H9 (cell line): ENCODE measurements at places on chromosomes 5 and 9.

- no peak for DNase-seq
Measured at GRCh38 chr5:36029914-36030313, 36.8 kb downstream of the UGT3A2 start.

GRCh38 chr5:12851761-12852160 is 947.5 kb upstream of the CTNND2 start:
- DNase-seq = no peak

DNA sequence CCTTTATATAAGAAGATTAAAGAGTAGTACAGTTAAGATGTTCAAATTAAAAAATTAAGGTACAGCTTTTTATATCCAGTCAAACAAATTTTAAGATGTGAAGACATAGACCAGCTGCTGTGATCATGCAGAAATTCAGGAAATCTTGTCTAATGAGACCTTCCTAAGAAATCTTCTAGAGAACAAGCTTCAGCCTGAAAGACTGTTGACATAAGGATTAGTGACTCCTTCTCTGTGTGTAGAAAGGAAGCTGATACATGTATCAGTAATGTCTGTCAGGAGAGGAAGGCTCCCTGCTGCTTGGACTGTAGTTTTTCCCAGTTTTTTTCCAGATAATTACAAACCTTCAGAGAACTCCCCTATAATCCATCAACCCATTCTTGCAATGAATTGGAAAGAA is 75.8 kb upstream of the PCSK5 start:
- no peak for DNase-seq

- DNase-seq = no peak
Measured at GRCh38 chr5:130111746-130112145, 207.5 kb downstream of the CHSY3 start.

- no peak for DNase-seq
Measured at GRCh38 chr9:87545858-87546257, 48.2 kb downstream of the DAPK1 start.
